ENCODE measurements at places on chromosomes 2 and 18. TPM values are rescaled to one million over a fixed set of nuclear protein-coding genes. Genes with fewer than 3 reads are reported as not detected.

The CAPN14 gene
- under 0.01 TPM for total RNA-seq

The SEPTIN2 gene
- total RNA-seq = 394 TPM

The DSG1 gene
- total RNA-seq = not detected

The SPATA3 gene
- total RNA-seq = not detected

The LRRTM4 gene
- total RNA-seq = not detected

Measured in lung microvascular endothelial cell (primary cell).